ENCODE measurements at places on chromosomes 3 and 15.

DNA sequence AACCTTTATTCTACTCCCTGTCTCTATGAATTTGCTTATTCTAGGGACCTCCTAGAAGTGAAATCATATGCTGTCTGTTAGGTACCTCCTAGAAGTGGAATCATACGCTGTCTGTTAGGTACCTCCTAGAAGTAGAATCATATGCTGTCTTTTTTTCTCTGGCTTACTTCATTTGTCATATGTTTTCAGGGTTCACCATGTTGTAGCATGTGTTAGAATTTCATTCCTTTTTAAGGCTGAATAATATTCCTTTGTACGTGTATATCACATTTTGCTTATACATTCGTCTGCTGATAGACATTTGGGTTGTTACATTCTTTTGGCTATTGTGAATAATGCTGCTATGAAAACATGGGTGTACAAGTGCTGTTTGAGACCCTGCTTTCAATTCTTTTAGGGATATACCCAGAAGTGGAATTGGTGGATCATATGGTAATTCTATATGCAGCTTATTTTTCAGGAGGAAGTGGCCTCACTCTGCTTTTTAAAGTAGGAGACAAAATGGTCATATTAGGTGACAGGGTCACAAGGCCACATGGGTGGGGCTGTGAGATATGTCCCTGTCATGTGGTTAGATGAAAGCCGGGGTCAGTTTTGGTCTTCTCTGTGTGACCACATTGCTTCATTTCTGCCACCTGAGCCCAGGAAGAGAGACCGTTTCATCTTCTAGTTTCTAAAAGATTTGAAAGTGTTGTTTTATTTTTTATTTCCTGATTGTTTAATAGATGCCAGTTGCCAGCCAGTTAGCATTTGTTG lies 76.7 kb downstream of the FLNB start:
- peak; percentile 64 for DNase-seq

DNA sequence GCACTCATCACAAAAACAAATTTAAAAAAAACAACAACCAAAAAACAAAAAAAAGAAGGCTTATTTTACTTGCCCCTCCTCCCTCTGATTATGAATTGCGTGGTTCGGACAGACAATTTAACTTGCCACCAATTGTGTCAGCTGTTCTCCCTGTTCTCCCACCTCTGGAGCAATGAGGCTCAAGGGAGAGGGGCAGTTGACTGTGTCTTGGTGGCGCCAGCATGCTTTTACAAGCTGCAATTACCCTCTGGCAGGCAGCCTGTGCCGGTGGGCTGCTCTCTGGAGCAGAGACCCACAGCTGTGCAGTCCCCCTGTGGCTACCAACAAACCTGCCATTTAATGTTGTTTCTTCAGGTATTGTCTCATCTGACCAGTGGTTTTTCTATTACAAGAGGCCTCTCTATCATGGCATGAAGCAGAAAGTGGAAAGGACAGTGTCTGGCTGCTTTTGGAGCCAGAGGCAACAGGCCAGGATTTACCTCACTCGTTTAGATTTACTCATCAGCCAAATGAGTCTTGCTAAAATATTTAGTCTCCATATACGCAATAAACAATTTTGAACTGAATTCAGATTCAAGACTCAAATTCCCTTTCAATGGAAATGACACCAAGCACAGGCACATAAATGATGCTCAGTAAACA lies 192.0 kb upstream of the TPRG1 start:
- DNase-seq: no peak

DNA sequence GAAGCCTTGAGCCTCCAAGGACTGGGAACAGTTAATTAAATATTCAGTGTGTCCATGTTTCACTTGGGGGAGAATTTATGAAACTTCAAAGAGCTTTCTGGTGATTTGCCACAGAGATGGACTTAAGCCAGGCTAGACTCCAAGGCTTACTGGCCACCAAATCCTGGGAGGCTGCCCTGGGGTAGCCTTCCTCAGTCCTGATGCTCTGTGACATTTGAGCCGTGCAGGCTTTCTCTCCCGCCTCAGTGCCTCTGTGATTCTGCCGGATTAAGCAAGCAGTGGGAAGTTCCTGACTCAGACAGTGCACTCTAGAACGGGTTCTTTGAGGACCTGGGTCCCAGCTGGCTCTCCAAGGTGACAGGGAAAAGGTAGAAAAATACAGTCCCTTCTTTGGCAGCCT lies 314.7 kb upstream of the ICE2 start:
- no peak for DNase-seq

GRCh38 chr3:113113361-113113760 lies 98.0 kb upstream of the BOC start:
- no peak for DNase-seq

GRCh38 chr3:188026191-188026968 lies 127.6 kb upstream of the LPP start:
- DNase-seq: no peak

- DNase-seq: no peak
Measured at GRCh38 chr15:98363416-98363815, 284.9 kb upstream of the IGF1R start.

- DNase-seq: no peak
Measured at GRCh38 chr15:56804938-56805337, 71.6 kb upstream of the ZNF280D start.

DNA sequence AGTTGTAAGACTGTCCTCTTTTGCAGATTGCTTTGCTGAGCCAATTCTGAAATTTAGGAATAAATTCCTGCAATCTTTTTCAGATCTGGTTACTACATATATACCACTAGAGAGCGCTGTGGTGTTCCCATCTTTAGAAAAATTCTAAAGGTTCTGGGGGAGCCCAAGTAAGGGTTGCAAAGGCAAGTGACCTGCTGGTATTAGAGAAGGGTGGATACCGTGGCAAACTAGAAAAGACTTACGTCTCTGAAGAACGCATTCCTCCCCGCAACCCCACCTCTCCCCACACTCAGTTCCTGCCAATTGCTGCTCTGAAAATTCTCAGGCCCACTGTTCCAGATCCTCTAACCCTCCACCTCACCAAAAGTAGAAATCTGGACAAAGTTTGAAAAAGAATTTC lies 48.5 kb downstream of the EFHB start:
- DNase-seq: peak; percentile 41

DNA sequence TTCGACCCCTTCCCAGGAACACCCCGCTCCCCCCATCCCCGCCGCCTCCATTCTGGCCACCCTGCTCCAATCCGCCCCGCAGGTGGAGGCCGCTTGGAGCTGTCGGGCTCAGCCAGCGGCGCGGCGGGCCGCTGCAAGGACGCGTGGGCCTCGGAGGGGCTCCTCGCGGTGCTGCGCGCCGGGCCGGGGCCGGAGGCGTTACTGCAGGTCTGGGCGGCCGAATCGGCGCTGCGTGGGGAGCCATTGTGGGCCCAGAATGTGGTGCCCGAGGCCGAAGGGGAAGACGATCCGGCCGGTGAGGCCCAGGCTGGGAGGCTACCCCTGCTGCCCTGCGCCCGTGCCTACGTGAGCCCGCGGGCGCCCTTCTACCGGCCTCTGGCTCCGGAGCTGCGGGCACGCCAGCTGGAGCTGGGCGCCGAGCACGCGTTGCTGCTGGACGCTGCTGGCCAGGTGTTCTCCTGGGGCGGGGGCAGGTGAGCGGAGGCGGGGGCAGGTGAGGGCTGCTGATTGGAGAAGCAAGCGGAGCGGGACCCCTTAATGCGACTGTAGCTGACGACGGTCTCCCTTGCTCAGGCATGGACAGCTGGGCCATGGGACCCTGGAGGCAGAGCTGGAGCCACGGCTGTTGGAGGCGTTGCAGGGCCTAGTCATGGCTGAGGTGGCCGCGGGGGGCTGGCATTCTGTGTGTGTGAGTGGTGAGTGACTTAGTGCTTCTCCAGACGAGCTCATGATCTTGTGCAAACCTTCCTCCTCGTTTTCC lies 2.5 kb downstream of the RCCD1 start:
- peak; percentile 16 for DNase-seq

- no peak for DNase-seq
Measured at GRCh38 chr3:182816181-182816580, 22.9 kb downstream of the ATP11B start.

- DNase-seq: no peak
Measured at GRCh38 chr15:91408476-91409076, 308.5 kb downstream of the SV2B start.

DNA sequence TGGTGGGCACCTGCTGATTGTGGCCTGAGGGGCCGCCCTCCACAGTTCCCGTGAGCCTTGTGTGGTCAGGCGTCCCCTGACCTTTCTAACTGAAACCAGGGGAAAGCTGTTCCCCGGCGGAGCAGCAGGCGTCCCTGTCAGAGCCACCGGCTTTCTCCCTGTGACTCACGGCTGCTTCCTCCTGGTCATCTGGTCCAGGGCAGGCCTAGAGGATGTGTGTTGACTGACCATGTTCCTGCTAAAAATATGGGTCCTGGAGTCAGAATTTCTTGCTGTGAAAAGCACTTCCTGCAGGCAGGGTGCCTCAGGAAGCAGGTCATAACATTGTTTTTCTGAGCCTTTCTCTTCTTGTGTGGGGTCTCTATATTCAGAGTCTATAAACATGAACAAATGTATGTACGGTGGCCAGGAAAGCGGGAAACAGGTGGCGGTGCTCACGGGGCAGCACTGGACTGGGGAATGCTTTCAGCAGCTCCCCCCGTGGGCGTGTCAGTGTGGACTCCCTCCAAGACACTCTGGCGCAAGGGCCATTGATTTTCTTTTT lies 38.4 kb upstream of the CGNL1 start:
- no peak for DNase-seq

DNA sequence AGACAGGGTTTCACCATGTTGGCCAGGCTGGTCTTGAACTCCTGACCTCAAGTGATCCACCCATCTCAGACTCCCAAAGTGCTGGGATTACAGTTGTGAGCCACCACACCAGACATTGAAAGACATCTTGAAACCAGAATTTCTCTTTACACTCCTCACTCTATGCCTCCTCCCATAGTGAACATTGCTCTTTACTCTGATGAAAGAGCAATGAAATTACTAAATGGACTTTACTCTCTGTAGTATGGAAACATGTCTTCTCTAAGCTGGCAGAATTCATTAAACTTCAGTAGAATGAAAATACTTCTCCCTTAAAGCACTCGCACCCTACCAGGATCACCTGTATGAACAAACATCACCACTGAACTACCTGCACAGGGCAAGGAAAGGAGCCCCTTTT lies 27.8 kb upstream of the TFG start:
- DNase-seq: no peak

DNA sequence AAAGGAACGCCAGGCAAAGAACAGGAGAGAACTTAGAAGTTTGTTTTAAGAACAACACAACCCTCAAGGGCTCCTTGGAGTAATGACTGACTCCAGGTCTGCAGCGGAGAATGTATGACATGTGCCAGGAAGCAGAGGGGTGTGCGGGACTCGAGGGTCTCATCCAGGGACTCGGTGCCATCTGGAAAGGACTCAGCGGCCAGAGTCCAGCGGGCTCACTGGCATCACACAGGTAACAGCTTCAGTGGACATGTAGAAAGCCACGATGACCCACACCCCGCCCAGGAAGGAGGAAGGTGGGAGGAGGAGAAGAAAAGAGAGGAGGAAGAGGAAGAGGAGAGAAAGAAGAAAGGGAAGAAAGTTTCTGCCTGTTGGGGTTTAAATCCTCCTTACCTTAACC lies 21.4 kb downstream of the GP9 start:
- DNase-seq: no peak

DNA sequence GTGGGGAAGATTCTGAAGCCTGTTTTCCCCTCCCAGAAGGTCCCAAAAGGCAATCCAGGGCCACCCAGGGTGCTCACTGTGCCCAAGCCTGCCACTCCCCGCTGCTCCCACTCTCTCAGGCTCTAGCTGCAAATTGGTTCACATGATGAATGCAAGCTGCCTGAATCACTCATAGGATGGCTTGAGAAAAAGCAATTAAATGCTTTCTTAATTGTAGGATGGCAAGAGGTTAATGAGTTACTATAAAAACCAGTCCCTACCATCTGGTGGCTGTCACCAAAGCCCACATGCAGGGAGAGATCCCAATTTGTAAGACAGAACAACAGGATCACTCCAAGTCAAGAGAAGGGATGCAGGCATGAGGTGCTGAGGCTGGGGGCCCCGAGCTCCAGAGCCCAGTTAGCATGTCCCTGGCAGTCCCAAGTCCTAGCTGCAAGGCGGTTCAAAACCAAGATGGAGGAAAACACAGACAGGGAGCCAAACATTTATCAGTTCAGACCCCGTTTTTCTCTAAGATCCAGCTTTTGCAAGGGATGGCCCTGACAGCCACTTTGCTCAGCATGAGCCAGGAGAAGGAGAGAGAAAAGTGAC lies 207.1 kb downstream of the UACA start:
- no peak for DNase-seq

- DNase-seq: no peak
Measured at GRCh38 chr3:49255718-49256511, 21.1 kb downstream of the C3orf62 start.

Measured in GM13976 (cell line).